GOT3 (cell line): ENCODE measurements at places on chromosomes 6 and 20.
A peak's percentile ranks its signal among the peaks of the same experiment; 100 is the strongest.

DNA sequence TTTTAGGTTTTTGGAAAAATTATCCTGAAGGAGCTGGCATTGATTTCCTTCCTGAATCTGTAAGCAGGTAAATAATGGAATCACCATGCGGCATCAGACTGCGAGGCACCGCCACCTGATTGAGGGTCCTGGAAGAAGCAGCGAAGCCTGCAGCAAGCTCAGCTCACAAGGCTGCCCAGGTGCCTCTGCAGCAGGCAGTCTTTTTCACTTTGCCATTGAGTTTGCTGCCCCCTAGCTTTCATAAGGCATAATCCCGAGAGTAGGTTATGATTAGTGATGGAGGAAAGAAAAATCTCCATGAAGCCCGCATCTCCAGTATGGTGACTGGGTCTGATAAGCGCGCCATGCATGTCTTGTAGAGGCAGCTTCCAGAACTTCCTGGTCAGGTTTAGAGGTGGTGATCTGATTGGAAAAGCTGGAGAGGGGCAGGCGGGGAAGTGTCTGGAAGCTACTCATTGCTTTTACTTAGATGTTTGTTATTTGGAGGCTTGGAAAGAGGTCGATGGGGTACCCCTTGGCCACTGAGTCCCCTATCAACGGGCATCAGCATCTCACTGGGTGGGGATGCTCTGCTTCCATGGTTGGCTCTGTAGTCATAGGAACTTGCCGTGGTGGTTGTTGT is 26.7 kb downstream of the IYD start:
- DNase-seq = no peak

DNA sequence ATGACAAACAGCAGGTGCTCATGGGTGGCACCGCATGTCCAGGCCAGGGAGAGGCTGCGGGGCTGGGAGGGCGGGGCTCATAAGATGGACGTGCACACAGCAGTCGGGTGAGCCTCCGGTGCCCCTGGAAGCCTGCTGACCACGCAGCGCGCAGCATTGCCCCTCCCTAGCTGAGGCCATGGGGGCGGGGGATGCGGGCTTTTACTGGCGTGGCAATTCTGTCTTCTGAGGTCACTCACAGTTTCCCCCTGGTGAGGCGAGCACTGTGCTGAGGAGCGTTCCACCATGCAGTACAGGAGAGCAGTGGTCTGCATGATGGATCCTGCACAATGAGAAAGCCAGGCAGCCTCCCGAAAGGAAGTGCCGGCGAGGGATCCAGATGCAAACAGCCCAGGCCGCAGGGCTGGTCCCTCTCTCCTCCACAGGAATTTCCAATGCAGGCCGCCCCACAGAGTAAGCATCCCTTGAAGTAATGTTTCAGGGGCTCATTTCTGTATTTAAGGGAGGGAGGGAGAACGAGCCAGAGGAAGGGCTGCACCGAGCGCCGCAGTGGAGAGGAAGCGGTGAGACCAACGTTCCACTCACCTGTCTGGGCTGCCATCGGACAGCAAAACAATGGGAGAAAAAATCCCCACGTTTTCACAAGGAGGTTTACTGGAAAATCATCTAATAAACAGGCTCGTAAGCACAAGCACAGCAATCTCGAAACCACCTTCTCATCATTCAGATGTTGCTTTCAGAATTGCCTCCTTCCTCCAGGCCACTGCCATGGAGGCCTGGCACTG is 56.0 kb downstream of the IRF4 start:
- no peak for DNase-seq

- peak; percentile 60 for DNase-seq
Observed at GRCh38 chr20:49216991-49217578, 2.1 kb upstream of the DDX27 start.

DNA sequence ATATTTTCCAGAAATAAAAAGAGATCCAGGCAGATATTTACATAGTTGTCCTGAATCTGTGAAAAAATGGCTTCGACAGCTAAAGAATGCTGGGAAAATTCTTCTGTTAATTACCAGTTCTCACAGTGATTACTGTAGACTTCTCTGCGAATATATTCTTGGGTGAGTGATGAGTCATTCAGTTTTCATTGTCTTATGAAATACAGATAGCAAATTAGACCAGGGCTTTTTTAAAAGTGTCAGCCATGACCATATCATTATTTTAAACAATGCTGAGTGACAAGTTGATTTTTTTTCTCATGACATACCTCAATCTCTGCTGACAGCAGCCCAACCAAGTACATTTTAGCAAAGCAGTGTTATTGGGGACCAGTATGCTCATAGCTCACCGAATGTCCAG is 32.8 kb downstream of the TSPYL4 start:
- DNase-seq = no peak

DNA sequence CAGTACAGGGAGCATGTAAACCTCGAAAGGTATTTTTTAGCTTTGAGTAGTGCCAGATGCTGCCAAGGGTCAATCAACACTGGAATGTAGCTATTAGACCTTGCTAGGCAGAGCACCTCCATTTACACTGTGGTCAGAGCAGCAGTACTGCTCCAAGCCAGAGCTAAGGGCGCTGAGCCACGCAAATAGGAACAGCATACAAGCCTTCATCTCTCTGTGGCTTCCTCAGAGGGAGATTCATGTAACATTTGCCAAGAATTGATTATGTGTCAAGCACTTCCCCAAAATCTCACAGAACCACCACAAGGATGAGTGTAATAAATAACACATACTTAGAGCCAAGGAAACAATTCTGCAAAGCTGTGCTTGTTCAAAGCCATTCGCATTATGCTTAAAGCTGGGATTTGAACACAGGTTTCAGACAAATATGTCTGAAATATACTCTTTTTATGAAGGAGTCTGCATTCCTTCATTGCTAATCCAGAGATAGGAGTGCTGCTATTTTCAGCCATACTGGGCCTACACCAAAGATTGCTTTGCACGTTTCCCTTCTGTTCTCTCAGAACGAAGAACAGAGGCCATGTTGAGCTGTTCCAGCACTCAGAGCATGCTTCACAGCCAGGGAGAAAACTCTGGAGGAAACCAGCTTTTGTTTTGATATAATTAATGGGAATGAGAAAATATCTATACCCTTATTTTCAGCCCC is 97.7 kb downstream of the SLC16A10 start:
- no peak for DNase-seq

- no peak for DNase-seq
Observed at GRCh38 chr20:57566803-57567459, 6.0 kb downstream of the PCK1 start.

GRCh38 chr6:139855671-139856311 is 481.3 kb upstream of the CITED2 start:
- no peak for DNase-seq

DNA sequence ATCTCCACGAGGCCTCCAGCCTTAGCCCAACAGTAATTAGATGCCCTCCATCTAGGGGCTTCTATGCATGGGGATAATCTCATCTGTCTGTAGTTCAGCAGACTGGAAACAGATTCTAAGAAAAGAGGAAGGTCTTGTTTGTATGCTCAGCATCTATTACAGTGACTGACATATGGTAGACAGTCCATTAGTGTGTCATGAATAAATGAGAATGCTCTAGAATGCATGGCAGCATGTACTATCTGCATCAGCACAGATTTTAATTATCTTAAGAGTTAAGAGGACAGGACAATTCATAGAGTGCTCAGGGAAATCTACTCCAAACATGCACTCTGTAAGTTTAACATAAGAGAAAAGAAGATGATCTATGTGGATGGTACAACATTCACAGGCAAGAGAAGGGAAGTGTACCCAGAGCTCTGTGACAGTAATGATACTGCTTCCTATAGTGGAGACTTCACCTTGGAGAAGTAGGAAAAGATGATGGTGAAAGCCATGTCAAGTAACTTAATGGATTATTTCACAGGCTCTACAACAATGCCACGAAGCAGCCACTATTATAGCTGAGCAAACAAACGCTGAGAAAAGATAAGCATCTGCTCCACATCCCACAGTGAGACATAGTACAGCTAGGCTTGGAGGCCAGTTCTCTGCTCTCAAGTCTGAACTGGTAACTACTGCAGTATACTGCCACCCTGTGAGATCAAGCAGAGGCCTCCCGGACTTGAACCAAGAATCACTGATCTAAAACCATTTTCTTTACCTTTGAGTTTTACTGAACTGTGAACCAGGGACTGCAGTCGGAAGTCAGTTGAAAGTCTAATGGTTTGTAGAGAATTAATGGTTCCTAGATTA is 309.2 kb upstream of the SPTLC3 start:
- no peak for DNase-seq
